ENCODE measurements at places on chromosomes 7 and 10.

DNA sequence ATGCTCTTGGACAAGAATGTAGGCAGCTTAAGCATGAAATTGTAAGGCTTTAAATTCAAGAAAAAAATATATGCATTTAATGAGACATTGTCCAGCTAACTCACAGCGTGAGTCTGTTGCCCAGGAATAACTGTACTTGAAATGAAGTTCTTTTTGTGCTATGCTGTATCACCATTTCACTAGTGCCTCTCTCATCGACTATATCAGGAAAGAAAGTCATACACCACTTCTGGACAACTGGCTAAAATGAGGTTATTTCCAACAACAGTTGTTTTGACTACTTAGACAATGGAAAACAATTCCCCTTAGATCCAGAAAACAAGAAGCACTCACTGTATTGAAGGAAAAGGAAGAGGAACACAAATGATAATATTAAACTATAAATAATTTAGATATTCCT is 251.8 kb downstream of the CRPPA start:
- no peak for DNase-seq

- DNase-seq, result no peak
These were observed 186.8 kb downstream of the NXPH1 start for GRCh38 chr7:8620169-8620568.

GRCh38 chr7:135790371-135790977 is 41.9 kb upstream of the FAM180A start:
- DNase-seq, result no peak

GRCh38 chr7:157739650-157740049 is 402.8 kb downstream of the DNAJB6 start:
- DNase-seq, result no peak

- DNase-seq, result no peak
These were observed 400.3 kb upstream of the ADARB2 start for GRCh38 chr10:2137549-2138174.

GRCh38 chr10:42684517-42684916 is 46.1 kb upstream of the ZNF33B start:
- no peak for DNase-seq

- DNase-seq, result no peak
These were observed 88.8 kb downstream of the GSAP start for GRCh38 chr7:77327067-77327931.

DNA sequence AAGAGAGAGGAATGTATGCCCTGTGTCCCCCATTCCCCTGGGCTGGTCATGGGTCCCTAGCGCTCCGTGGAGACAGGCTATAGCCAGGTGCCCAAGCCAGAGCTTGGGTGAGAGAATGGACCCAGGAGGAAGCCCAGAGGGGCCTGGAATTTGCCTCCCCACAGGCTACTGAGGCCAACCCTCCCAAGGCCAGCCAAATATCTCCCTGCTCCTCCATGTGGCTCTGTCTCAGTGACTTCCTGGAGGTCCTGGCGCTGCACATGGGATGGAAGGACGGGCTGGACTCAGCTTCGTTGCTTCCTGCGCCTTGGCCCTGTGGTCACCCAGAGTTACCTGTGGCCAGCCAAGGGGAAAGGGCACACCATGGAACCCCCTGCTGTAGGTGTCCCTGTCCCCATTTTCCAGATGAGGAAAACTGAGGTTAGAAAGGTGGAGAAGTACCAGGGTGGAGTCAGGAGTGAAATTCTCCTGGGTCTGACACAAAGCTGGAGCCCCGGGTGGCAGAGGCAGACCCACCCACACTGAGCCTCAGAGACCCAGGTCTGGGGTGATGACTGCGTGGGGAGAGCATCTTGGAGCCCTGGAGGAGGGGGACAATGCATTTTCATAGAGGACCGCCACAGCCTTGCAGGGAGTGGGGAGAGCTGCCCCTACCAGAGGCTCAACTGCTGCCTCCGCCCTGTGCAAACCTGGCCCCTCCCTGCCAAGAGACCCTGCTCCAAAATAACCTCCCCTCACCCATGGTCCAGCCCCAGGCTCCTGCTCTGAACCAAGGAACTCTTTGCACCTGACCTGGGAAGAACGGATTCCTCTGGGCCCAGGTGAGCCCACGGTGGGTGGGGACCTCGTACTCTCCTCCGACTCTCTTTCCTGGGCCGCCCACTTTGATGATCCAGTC is 42.6 kb downstream of the TMEM270 start:
- DNase-seq, result no peak

- DNase-seq, result no peak
These were observed 70.3 kb upstream of the FAM3C start for GRCh38 chr7:121466455-121466854.

- DNase-seq, result no peak
These were observed 330.4 kb upstream of the SEMA3A start for GRCh38 chr7:84524714-84525694.

Measured in effector memory CD4-positive, alpha-beta T cell (primary cell).